NCI-H1092 treated with DMSO at 0.1 percent for 48 hours (cell line): ENCODE measurements at places on chromosomes 3 and 15.

GRCh38 chr3:95123104-95123503 is 1060.2 kb downstream of the NSUN3 start:
- DNase-seq = no peak

- DNase-seq = no peak
Observed at GRCh38 chr3:16923112-16923511, 38.4 kb downstream of the PLCL2 start.

DNA sequence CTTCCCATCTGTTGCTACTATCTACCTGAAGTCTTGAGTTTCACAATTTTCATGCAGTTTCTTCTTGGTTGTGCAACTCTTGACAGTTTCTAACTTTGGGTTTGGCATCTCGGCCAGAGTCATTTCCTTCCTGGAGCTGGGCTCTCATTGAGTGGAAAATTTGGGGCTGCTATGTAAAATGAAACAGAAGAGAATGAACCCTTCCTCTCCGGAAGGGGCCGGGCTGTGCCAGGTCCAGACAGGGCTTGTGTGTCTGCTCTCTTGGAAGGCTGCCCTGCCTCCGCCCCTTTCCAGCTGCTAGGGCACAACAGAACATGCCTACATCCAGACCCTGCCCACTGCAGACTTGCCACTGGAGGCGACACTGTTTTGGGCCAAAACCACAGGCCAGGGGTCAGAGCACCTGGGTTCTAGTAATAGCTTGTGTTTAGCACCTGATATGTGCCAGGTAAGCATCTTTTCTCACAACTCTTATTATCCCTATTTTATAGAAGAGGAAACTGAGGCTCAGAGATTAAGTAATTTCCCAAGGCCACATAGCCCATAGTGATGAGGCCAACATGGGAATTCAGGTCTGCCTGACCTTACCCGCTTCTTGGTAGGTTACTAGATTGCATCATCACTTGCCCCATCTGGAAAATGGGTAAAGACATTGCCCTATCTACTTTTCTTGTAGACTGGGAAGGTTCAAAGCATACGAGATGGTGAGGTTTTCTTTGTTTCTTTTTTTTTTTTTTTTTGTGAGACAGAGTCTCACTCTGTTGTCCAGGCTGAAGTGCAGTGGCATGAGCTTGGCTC is 25.0 kb downstream of the IRAK2 start:
- DNase-seq = no peak

DNA sequence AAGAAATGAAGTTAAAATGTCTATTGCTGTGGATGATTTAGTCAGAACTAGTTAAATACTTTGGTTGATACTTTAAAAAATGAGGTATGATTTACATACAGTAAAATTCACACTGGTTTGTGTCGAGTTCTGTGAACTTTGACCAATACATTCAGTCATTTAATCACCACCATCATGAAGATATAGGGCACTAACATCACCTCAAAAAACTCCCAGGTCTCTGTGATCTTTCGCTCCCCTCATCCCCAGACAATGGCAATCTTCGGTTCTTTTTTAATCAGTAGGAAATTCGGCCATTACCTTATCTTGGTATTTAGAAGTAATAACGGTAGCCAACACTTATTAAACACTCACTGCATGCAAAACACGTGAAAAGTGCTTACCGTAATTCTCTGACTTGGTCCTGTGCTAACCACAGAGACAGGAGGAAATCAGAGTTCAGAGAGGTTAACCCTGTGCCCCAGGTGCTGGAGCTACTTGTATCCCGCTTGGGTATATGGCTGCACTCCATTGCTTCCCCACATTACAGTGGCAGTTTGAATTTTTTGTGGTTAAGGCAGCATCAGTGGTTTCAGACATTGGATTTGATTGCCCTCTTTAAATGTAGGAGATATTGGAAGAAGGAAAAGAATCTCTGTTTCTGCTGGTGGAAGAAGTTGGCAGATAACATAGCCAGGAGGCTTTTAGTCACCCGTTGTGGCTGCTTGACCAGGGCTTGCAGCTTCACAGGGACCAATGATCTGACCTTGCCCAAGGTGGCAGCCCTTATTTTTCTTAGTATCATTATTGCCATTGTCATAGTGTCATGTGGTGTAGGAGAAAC is 4.2 kb downstream of the PLCL2 start:
- no peak for DNase-seq
